Bronchial smooth muscle cell (primary cell): ENCODE measurements at places on chromosomes 3 and 15. TPM values are rescaled to one million over a fixed set of nuclear protein-coding genes. Genes with fewer than 3 reads are reported as not detected.

FETUB gene
- not detected in 2 replicates for total RNA-seq

XCR1 gene
- total RNA-seq = under 0.01 TPM in 1 of 2 replicates, not detected in the other

NEK10 gene
- 16.7 and 41.3 TPM in 2 replicates for total RNA-seq

APBA2 gene
- total RNA-seq = 0.16 and 0.77 TPM in 2 replicates

SKIL gene
- 25.7 and 50.5 TPM in 2 replicates for total RNA-seq

IL12A gene
- 0.17 and 0.63 TPM in 2 replicates for total RNA-seq

TEX55 gene
- not detected in 2 replicates for total RNA-seq

GNAT1 gene
- total RNA-seq = not detected in 2 replicates

SCN5A gene
- under 0.01 and 0.09 TPM in 2 replicates for total RNA-seq

NDN gene
- total RNA-seq = 34.1 and 36.9 TPM in 2 replicates

LYZL4 gene
- not detected in 2 replicates for total RNA-seq

GCNT3 gene
- total RNA-seq = 0.26 and 0.47 TPM in 2 replicates

KCNH8 gene
- total RNA-seq = under 0.01 TPM in 1 of 2 replicates, not detected in the other

UBA5 gene
- total RNA-seq = 31.3 and 35.5 TPM in 2 replicates

NEDD4 gene
- 24.1 and 27.0 TPM in 2 replicates for total RNA-seq

CLDN16 gene
- total RNA-seq = not detected in 2 replicates

RAP2B gene
- total RNA-seq = 18.3 and 18.5 TPM in 2 replicates

UROC1 gene
- not detected in 2 replicates for total RNA-seq

SLC24A5 gene
- not detected in 2 replicates for total RNA-seq

LSMEM2 gene
- not detected in 2 replicates for total RNA-seq

SIDT1 gene
- total RNA-seq = not detected in 2 replicates

STXBP5L gene
- total RNA-seq = not detected in 2 replicates

C3orf70 gene
- 0.16 and 0.34 TPM in 2 replicates for total RNA-seq

FNDC3B gene
- 52.3 and 64.4 TPM in 2 replicates for total RNA-seq

CSPG4 gene
- total RNA-seq = 30.7 and 42.1 TPM in 2 replicates

AADACL2 gene
- total RNA-seq = not detected in 2 replicates
